Fibroblast of upper back skin (primary cell): ENCODE measurements at places on chromosomes 11 and 22.

DNA sequence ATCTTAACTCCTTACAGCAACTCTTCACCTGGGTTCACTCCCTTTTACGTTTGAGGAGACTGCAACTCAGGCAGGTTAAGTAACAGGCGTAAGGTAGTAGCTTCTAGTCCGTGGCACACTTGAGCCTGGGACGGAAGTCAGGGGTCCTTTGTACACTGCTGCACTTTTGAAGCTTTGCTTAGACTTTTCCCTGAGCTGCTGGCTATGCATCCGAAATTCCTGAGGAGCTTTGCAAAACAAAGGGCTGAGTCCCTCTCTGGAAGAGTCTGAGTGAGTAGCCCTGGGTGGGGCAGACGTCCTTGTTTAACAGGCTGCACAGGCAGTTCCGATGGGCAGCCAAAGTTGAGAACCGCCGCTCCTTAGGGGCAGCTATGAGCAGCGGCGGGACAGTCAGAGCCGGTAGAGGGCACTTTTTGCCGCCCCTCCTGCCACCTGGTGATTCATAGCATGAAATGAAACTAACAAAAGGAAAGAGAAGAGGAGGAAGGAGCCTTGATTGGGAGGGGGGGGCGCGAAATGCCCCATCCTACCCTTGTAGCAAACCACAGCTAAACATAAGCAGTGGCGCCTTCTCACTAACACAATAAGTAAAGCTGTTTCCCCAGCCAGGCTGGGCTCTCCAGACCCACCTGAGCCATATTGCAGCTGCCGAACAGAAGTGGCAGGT lies 1.4 kb downstream of the TMEM109 start:
- peak; percentile 43 for DNase-seq

DNA sequence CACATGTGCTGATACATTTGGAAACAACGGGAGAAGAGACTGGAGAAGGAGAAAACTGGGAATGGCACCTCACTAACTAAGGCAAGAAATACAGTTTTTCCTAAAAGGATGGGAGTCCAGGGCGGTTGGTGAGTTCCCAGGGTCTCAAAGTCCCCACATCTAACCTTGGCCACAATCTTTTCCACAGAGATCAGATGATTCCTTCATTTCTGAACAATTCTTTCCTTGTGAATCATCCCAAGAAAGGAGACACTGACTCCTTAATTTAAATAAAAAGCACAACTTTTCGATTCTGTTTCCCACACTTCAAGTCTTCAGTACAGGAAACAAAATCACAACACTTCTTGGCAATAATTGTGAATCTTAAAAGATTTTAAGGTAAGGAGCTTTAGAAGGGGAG lies 384.7 kb downstream of the DCDC1 start:
- peak; percentile 10 for DNase-seq

GRCh38 chr22:22526125-22526912 lies 6.2 kb upstream of the ZNF280A start:
- DNase-seq: no peak

- DNase-seq: no peak
Observed at GRCh38 chr11:60251485-60252212, 8.7 kb upstream of the MS4A4E start.

GRCh38 chr22:50674606-50675552 lies 2.3 kb downstream of the SHANK3 start:
- peak; percentile 13 for DNase-seq

GRCh38 chr11:46247659-46248058 lies 29.8 kb upstream of the CREB3L1 start:
- peak; percentile 59 for DNase-seq

GRCh38 chr11:128840137-128840536 lies 27.0 kb downstream of the KCNJ1 start:
- DNase-seq: no peak

- no peak for DNase-seq
Observed at GRCh38 chr11:73248526-73249185, 23.5 kb upstream of the P2RY6 start.

- DNase-seq: peak; percentile 26
Observed at GRCh38 chr11:22556381-22556780, 69.2 kb downstream of the FANCF start.

DNA sequence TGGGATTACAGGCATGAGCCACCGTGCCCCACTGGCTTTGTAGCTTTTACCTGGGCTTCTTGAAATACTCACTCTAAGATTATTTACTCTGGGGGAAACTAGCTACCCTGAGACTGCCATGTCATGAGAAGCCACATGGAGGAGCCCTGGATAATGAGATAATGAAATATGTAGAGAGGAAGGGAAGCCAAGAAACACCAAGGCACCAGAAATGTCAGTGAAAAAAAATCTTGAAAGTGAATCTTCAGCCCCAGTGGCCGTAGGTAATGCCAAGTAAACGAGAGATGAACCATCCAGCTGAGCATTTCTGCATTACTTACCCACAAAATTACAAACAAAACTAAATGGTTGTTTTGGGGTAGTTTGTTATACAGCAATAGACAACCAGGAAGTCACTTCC lies 125.6 kb downstream of the APIP start:
- DNase-seq: no peak

DNA sequence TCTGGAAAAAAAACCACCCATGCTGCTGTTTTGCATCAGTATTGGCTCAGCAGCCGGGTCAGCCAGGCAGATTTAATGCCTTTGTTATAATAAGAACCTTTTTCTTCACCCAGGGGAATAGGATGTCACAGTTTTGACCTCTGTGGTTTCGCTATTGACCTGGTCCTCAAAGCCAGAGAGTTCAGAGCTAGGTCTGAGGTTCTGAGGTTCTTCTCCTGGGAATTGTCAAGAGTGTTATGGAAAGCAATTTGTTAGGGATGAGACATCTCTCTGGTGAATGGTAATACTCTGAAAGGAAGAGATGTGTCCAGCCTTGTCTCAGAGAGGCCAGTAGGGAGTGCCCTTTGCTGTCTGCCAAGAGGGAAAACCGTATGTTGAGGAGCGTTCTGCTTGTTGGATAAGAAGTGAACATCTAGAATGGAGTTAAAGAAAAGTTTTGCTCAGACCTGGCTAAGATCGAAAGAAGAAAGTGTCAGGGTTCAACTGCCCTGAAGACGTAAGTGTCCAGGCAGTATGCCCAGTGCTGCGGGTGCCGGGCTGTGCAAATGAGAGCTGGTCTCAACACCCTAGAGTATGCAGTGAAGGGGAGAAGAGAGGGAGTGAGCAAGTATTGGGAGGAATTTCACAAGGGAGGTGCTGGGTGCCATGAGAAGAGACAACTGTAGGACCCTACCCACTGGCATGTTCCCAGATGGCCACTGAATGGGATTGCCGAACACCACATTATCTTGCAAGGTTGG lies 150.9 kb upstream of the TTC12 start:
- peak; percentile 78 for DNase-seq

- DNase-seq: no peak
Observed at GRCh38 chr11:84236436-84236835, 950.3 kb upstream of the CCDC90B start.

DNA sequence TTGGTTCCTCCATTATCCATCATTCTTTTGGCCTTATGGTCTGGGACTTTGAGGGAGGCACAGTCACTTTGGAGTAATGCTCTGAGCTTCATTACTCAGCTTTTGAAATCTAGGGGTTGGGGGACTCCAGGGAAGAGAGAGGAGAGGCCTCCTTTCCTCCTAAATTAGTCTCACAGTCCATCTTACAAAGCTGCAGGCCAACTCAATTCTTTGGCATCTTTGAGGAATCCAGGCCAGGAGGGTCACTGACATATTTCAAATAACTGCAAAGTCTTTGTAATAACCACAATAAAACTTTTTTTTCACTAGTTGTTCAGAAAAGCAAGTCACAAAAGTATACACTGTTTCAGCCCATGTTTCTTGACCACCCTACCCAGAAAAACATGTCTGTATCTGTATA lies 73.3 kb upstream of the FAR1 start:
- peak; percentile 83 for DNase-seq

- no peak for DNase-seq
Observed at GRCh38 chr11:56474729-56475235, 1.6 kb upstream of the OR5M3 start.

GRCh38 chr22:34534101-34534500 lies 531.9 kb upstream of the ISX start:
- DNase-seq: no peak
